ENCODE measurements at places on chromosomes 4 and X.

GRCh38 chr4:181105487-181105886 lies 1137.7 kb upstream of the TENM3 start:
- DNase-seq: no peak

- DNase-seq: no peak
These were observed 87.3 kb downstream of the CXCL13 start for GRCh38 chr4:77692847-77693432.

GRCh38 chrX:39816871-39817731 lies 280.7 kb downstream of the BCOR start:
- no peak for DNase-seq

DNA sequence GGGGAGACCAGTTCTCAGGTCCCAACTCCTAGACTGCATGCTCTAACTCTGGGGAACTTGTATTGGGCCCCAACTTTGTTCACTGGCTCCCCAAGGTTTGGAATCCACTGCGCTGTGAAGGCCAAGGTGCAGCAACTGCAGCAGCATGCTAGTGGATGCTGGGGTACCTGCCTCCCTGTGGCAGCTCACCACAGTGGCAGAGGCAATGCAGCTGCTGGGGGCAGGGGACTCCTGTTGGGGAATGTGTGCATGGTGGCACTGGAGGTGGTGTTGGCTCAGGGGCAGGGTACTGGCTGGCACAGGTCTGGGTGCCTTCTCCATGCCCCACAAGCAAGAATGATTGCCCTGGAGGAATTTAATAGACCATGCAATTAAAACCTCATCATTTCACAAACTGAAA lies 493.4 kb upstream of the GALNT7 start:
- DNase-seq: no peak

DNA sequence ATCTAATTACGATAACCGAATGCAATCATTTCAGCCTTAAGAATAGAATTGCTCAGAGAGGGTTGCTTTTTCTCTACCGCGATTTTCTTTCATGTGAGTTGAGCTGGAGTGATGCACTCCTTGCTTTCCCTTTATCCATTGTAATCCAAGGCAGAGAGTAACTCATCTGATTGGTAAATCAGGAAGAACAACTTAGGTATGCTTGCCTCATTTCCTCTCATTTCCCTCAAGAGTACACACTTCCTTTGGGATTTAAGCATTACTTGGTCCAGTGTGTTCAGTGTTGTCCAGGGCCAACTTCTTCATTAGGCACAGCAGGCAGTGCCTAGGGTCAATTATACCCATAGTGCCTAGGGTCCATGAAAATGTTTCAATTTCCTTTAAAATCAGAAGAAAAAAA lies 15.7 kb upstream of the N4BP2 start:
- no peak for DNase-seq

DNA sequence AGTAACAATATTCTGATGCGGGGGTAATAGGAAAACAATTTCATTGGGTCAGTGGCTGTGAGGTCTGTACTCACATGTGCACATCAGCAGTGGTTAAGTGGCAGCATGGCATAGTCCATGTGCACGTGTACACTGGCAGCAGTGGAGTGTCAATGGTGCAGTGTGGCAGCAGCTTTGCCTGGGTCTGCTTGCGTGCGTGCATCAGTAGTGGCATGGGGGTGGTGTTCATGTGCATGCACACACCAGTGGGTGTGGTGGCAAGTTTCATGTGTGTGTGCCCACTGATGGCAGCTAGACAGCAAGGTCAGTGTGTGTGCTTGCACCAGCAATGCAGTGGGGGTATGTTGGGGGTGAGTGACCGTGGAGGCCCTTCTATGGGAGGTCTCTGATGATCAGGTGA lies 581.6 kb upstream of the KLHL4 start:
- no peak for DNase-seq

GRCh38 chr4:1045193-1045594 lies 33.8 kb downstream of the FGFRL1 start:
- no peak for DNase-seq

DNA sequence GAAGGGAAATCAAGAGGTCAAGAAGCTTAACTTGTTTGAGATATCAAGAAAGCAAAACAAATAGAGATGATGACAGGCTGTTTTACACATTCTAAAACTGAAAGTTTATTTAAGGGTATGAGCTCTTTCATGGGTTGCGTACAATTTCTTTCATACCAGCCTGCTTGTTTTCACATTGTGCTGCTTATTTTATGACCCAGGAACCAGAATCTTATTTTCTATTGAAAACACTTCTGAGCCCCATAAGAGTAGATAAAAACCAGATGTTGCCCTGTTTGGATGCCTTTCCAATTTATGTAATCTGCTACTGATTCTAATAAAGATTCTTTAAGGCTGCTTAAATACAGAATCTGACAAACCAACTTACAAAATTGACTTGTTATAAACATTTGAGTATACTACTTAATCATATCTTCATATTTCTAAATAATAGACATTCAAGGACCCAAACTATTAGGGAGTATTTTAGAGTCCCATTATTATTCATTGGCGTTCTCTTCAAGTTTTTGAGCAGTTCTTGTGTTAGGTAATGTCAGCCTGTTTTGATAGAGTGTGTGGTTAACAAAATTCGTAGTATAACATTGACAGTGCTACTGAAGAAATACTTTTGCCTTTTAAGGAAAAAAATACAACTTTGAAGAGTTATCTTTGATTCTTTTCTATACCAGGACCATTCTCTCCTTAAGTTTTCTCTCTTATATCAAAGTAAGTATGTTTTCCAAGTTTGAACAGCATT lies 74.4 kb downstream of the PDLIM5 start:
- DNase-seq: no peak

- DNase-seq: no peak
These were observed 38.6 kb downstream of the TRPC5 start for GRCh38 chrX:112043997-112044396.

- no peak for DNase-seq
These were observed 130.2 kb downstream of the CHRDL1 start for GRCh38 chrX:110665223-110666002.

DNA sequence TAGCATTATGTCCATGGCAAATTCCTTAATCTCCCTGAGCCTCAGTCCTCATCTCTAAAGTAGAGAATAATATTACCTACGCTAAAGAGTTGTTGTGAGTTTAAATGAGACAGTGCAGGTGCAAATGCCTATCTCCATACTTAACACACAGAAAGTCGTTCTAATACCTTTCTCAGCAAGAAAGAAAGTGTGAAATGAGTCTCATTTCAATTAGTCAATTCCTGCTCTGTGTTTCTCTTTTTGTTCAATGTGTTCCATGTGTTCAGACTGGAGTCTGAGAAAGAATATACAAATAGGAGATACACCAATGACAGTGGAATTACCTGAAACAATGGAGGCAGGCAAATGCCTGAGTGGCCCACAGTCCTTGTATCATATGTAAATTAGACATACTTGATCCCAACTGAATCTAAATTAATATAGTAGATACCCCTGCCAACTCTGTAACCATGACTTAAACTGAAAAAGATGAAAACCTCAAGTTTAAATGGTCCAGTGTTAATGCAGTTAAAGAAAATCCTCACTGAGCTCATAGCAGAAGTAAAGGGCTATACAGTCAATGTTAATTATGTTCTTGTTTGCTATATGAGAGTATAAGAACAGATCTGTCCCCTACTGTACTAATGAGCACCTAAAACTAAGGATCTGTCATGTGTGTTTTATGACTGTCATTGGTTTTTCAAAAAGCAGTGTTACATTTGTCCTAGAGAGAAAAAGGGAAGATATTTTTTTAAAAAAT lies 68.2 kb downstream of the GPC3 start:
- DNase-seq: no peak

DNA sequence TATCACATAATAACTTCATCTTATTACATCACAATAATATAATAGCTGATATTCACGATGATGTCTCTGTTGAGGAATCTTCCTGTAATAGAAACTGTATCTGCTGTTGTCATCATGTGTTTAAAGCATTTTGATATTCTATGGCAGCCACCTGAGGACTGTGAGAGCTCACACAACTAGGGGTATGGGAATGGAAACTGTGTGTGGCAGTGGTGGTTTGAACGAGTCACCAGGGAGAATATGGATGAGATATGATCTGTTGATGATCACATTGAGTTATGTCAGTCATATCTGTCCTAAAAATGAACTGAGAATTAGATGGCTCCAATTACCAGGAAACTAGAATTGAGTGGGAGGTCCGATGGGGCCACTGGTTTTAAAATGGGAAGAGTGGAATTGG lies 169.6 kb downstream of the MID1IP1 start:
- DNase-seq: no peak

GRCh38 chr4:113294908-113295307 lies 245.5 kb downstream of the ANK2 start:
- DNase-seq: no peak

DNA sequence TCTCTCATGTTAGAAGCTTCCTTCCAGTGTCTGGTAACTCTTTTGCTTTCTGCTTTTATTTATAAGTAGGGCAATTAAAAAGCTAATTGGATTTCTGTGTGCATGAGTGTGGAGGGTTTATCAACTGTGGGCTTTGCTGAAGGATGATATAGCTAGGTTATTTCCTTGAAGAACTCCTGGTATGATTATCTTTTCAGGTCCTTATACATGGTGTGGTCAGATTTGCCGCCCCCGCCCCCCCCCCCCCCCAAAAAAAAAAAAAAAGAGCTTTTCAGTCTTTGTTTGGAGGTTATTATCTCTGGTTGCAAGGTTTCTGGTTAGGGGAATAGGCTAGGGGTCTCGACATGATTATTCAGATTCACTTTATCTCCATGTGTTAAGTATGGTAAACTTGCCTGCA lies 35.9 kb downstream of the MOB1B start:
- DNase-seq: no peak

GRCh38 chrX:49767236-49767635 lies 61.9 kb upstream of the PAGE4 start:
- no peak for DNase-seq

DNA sequence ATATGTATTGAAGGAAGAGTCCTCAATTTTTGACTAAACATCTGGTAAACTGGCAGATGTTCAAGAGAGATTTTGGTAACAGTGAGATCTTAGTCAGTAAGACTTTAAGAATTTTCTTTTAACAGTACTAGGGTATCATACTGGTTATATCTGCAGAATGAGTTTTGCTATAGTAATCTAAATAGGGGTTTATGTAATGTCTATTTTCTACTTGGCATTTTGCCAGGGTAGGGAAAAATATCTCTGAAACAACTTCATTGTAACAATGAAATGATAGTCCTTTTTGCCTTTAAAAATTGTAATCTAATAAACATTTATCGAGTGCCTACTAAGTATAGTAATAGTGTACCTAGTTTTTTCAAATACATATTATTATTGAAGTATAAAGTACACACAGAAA lies 32.1 kb downstream of the XK start:
- DNase-seq: no peak

DNA sequence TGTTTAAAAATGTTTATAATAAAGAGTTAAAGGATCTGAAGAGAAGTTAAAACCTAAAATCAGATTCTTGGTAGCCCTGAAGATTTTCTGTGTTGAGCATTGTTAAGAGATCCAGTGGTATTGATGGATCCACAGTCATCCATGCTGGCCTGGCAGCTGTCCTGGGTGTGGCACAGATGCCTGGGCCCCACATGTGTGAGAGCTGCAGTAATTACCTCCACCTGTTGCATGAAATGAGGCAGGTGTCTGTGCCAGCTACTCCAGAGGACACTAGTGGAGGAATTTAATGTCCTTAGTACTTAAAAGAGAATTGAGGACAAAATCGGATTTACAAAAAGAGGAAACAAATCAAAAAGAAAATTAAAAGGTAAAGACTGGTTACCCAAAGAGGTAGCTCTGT lies 44.0 kb downstream of the MGST2 start:
- DNase-seq: no peak
